Fibroblast of skin of back (primary cell): ENCODE measurements at places on chromosomes 3 and 15.

DNA sequence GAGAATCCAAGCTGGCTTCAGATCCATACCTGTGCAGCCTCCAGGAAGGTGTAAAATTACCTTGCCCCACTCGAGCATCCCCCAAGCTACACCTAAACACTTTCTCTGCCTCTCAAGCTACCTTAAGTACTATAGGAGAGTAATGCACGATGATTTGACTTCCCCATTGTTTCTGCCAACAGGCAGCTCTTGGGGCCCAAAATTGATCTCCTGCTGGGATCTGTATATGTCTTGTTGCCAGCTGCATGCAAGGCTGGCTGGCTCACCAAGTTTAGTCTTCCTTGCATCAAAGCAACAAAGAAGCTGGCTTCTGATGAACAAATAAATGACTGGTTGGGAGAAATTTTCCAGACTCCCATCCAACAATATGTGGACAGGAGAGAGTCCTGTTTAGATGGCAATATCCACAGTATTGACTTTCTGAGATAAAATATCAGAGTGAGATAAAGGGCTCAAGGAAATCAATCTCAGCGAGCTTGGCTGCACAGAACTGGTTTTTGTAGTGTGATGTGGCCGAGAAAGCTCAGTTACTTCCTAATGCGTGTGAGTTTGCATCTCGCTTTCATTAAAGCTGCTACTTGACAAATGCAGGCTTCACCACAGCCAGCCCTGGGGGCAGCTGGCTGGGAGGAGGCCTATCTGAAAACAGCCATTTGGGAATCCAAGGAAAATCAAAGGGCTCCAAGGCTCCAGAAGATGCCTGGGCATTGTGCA, 140.7 kb downstream of the MINAR1 start:
- DNase-seq = no peak

- peak; percentile 46 for DNase-seq
These were observed 296.6 kb downstream of the SUCLG2 start for GRCh38 chr3:67357610-67358458.

GRCh38 chr15:55372701-55373440, 35.3 kb downstream of the CCPG1 start:
- no peak for DNase-seq

- no peak for DNase-seq
These were observed 44.8 kb upstream of the ATP2C1 start for GRCh38 chr3:130849091-130849552.

GRCh38 chr3:178088963-178089362, 447.3 kb upstream of the KCNMB2 start:
- DNase-seq = no peak

DNA sequence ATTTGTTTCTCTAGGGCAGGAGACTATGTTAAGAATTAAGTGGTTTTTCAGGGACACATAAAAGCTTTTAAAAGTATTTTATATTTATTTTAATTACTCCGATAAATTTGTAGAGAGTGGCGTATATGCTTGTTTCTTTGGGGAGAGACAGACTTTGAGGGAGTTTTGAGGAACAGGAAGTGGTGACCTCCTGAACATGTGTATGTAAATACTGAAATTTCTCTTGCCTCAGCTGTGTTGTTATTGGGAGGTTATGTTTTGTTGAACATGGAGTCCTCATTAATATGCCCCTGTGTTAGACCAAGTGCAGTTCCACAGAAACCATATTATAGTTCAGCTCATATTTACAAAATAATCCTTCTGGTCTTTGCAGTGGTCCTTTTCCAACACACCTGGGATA, 41.8 kb upstream of the UTS2B start:
- DNase-seq = no peak

DNA sequence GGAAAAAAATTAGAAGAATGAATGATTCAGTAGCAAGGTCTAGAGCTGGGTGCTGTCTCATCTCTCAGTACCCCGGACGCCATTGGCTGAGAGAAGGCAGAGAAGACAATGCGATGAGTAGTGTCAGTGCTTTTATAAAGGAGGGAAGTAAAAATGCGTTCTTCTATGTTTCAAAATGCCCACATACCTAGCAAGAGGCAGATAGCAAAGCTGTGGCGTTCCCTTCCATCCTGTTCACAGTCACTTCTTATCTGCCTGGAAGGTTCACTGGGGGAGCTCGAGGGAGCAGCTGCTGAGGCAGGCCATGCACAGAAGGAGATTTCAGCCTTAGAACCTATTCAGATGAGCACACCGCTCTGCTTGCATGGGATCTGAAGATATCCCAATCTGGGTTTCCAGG, 234.0 kb downstream of the RPLP1 start:
- no peak for DNase-seq

- DNase-seq = no peak
These were observed 89.4 kb upstream of the CDAN1 start for GRCh38 chr15:42826251-42826890.

GRCh38 chr3:46966811-46967210, 9.7 kb downstream of the CCDC12 start:
- DNase-seq = no peak

- peak; percentile 45 for DNase-seq
These were observed 21.6 kb downstream of the SNX33 start for GRCh38 chr15:75669191-75669878.

DNA sequence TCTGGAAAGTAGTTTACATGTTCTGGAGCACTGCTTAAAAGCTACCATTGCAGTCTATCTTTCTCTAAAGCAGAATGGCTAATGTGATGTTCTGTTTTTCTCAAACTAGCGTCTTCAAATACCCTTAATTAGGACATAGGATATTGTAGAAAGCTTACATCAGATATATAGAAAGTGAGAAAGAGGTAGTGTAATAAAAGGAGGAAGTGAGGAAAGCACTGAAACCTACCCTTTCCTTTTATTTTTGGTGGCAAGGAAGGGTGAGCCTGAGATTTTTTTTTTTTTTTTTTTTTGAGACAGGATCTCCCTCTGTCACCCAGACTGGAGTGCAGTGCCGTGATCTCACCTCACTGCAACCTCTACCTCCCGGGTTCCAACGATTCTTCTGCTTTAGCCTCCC, 9.4 kb downstream of the SENP2 start:
- DNase-seq = no peak

DNA sequence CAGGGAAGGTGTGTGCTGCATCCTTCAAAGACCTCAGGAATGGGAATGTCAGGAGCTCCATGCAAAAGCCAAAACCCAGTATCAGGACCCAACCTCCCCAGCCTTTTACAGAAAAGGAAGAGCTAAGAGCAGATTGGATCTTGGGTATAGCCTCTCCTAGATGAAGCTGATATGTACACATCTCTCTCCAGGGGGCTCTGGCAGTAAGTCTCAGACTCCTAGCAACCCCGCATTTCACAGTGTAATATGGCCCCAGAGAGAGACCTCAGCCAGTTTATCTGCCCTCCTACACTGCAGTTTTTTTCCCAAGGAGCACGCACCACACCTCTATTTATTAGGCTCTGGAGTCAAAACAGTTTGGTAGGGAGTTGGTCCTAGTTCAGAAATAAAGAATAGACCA, 88.2 kb downstream of the RBPMS2 start:
- DNase-seq = no peak

- no peak for DNase-seq
These were observed 235.4 kb downstream of the XXYLT1 start for GRCh38 chr3:195035345-195036202.

DNA sequence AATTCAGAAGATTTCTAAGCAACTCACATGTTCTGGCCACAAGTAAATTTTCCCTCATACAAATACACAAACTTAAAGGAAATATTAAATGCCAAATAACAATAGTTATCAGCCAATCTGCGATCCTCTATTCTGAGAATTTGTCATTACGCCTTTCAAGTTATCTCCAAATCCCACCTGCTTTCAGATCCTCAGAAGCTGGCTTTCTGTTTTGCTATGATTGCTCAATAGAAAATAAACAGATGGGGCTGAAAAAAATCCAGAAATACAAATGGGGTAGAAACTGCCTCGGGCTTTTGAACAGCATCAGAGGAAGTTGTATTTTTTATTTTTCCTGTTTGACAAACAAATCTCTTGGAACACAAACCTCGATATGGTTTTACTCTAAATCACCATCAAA, 74.0 kb upstream of the CNTN4 start:
- DNase-seq = no peak

DNA sequence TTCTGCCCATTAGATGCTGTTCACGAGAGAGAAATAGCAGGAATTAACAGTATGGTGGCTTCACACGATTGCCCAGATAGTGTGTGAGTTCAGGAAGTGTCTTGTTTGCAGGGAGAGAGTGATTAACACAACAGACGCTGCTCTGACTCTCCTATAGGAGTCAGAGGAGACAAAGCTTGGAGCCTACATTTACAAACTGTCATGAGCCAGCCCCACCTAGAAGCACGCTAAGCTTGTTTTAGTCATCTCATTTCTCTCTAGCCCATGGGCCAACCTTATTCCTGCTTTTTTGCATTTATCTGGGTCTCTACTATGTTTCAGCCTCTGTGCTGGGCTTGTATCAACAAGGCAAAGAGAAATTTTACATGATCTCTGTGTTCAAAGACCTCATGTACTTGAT, 128.3 kb upstream of the BFSP2 start:
- DNase-seq = no peak

DNA sequence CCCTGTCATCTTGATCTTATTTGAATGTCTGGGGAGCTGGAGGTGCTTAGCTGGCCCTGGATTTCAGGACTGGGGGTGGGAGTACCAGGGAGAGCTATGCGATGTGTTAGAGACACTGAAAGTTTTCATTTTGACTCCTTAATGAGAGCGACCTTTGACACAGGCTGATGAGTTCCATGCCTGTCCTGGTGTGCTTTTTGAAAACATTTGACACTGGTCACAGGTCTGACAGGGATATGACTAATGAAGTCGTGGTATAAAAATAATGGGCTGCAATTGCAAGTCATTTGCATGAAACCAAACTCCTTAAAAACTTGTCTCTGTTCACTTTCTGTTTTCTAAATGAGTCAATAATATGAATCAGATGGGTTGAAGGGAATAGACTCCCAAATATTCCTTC, 81.9 kb downstream of the MECOM start:
- peak; percentile 41 for DNase-seq

DNA sequence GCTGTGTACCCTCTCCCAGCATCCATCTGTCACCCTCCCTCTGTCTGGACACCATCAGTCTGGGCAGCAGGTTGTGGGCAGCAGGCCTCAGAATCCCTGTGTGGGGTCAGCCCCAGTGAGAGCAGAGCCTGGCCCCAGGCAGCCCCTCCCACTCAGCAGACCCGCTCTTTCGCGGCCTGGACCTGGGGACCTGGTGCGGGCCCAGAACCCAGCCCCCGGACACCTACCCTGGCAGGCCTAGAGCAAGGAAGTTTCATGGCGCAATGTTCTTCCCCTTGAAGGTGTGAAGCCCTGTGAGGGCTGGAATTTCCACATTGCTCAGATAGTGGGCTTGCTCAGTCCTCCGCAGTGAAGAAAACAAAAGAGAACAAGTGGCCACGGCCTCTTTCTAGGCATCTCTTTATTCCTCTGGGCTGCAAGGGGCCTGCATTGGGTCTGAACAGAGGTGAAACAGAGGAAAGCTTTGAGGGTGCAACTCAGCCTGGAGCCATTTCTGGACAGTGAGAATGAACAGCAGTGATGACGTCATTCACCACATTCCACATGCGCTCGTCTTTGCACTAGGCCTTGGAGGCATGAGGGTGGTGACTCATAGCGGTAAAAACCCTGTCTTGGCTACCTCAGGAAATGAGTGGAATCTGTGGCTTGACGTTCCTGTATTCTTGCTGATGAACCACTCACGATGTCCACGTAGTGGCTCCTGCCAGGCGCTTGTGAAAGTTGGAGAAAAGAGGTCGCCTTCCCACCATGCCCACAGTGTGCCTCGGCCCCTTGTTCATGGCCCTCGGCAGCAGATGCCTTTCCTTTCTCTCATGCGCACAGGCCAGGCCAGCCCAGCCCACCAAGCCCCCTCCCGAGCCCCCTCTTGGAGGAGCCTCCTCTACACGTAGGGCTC, 66.1 kb downstream of the SLC30A4 start:
- DNase-seq = peak; percentile 99

DNA sequence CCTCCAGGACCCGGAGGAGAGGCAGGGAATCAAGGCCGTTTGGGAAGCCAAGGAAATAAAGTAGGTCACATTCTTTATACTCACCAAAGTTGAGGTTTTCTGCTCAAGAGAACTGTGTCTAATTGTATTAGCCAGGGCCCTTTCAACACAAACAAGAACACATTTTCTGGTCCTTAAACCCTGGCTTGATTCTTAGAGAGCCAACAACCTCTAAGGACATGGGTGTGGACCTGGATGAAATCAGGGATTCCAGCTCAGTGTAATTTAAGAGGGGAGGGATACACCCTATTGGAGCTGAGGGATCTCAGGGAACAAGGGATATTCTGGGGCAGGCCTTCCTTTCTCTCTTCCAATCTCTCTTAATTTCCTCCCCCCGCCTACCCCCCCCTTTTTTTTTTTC, 104.8 kb downstream of the COL6A6 start:
- no peak for DNase-seq

GRCh38 chr3:127273206-127273605, 14.6 kb downstream of the PRR20G start:
- no peak for DNase-seq

GRCh38 chr3:17874636-17875035, 132.2 kb upstream of the TBC1D5 start:
- DNase-seq = no peak

- no peak for DNase-seq
These were observed 3.0 kb downstream of the ISLR start for GRCh38 chr15:74176262-74177214.

DNA sequence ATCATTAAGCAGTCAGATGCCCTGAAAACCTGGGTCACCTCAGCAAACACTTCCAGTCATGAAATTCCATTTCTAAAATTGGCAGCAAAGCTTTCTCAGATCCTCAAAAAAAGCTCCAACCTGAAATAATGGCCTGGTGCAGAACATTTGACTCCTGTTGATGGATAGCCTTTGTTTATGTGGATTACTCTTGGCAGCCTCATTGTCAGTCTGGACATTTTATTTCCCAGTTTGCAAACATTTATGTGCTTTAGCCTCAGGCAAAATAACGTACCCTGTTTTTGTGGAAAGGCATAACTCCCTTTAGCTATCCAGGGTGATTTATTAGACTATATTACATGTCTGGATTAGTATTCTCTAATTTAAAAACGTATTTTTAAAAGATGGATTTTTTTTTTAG, 53.9 kb downstream of the PXYLP1 start:
- DNase-seq = no peak

DNA sequence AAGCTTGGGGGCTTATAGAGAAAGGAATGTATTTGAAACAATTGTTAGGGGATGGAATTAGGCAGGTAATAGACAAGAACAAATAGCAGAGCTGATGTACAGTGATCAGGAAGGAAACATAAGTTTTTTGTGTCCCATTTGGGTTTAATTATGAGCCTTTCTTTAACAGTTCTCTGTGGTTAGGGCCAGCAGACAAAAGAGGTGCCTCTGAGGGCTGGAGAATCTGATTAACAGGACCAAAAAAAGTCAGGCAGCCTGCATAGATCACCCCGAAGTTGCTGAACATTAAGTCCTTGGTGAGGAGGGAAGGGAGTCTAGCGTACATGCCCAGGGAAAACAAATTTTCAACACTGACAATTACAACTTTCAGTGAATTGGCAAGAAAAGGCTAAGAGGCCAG, 88.6 kb upstream of the SPRED1 start:
- DNase-seq = no peak

DNA sequence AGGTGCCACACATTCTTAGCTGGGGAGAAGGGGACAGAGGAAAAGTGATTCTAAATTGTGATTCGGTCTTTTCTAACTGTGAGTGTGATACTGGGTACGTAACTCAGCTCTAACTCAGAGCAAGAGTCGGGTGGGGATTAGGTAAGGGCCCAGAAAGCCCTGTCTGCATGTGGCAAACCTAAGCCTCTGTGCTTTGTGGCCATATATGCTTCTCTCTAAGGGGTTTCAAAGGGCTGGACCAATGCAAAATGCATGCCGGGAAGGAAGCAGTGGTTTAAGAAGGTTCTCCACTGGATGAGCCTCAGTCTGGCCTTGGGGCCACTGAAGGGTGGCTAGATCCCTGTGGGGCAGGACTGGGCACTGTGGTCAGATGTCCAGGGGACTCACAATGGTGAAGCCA, 275.8 kb downstream of the PLCL2 start:
- DNase-seq = no peak
